Stimulated activated CD4-positive, alpha-beta T cell treated with anti-CD3 and anti-CD28 coated beads, Interleukin-4, amount 100 ng/mL, for 48 hours (primary cell): ENCODE measurements at places on chromosomes 12 and 14.

GRCh38 chr14:86088156-86088555, 558.2 kb downstream of the FLRT2 start:
- no peak for DNase-seq

DNA sequence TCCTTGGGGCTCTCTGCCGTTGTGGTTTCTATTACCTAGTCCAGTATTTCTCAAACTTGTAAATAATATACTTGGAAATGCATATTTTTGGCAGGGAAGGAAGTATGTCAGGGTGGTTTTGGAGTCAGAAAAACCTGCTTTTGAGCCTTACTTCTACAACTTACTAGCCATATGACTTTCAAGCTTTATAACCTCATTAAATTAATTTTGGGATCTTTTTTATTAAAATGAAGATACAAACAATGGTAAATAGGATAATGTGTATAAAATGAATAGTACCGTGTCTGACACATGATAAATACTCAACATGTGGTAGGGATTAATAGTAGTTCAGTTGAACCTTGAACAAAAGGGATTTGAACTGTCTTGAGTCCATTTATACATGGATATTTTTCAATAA, 406.3 kb downstream of the ATP23 start:
- no peak for DNase-seq

DNA sequence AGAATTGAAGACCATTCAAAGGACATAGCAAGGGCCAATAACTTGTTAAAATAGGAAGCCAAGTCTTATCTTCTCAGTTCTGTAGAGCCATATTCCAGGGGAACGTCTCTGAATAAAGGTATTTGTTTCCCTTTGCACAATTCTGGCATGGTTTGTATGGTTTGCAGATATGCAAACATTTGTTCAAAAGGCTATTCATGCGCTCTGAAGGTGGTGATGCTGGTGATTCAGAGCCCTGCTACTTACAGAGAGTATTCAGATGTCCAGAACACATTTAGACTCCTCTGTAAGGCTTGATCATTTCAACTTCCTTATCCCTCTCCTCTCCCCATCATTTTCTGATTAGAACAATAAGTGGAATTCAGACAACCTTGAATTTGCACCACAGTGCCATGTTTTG, 35.9 kb downstream of the SLC4A8 start:
- no peak for DNase-seq

DNA sequence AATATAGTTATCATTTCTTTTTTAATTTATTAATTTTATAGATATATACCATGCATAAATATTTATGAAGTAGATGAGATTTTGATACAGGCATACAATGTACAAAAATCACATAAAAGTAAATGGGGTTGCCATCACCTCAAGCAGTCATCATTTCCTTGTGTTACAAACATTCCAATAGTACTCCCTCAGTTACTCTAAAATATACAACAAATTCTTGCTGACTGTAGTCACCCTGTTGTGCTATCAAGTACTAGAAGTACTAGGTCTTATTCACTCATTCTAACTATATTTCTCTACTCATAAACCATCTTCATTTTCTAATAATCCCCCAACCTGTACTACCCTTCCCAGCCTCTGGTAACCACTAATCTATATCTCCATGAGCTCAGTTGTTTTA, 432.6 kb upstream of the SYT1 start:
- no peak for DNase-seq

DNA sequence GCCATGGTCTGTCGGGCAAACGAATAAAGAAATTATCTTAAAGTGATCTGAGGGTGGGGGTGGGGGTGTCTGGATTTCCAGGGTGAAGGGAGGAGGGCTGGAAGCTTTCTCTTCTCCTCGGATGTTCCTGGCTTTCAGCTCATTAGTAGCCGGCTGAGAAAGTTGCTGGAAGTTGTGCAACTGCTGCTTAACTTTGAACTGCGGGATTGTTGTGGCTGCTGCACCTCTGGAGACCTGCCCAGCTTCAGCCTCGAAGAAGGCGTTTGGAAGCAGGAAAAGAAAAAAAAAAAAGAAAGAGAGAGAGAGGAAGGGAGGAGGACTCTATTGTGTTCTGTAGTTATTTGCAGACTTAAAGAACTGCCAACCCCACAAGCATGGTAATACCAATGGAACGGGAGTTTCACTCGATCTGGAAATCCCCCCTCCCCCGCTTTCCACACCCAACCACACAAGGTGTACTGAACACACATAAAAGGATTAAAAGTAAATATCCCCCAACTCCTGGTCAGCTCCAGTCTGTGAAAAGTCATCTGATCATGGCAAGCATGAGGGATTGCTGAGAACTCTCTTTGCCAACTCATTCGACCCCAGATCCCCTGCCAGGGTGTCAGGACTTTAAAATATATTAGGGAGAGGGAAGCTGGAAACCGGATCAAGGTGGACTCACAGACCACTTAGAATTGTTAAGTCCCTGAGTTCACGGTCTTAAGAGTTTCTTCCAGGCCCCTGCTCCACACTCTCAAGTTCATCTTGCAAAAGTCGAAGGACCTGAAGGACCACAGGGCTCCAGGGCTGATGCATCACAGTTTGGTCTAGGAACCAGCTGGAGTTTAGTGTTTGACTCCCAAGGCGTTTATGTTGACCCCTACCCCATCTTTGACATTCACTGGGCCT, at the start of gene RASSF9:
TSS of gene RASSF9 (minus strand) at position 213 of the 894 bp plus-strand sequence. CDS start at position 5, 208 bp downstream.
- DNase-seq, result no peak

DNA sequence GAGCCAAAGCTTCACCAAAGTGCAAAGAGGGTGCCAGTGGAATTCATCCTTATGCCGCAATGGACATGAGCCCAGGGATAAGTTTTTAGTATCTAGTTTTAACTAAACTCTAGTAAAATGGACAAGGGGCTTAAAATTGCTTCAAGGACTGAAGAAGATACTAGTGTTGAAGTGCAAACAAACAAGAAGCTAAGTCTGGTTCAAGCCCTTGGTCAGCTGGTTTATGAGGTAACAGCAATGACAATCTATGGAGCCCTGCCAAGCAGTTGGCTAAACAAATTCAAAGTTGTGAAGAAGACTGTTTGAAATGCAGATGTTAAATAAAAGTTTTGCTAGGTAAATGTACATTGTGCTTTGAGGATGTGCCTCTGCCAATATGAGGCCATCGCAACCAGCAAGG, 209.4 kb downstream of the KTN1 start:
- DNase-seq, result no peak

- DNase-seq, result no peak
Measured at GRCh38 chr12:84117190-84117589, 795.4 kb downstream of the SLC6A15 start.

DNA sequence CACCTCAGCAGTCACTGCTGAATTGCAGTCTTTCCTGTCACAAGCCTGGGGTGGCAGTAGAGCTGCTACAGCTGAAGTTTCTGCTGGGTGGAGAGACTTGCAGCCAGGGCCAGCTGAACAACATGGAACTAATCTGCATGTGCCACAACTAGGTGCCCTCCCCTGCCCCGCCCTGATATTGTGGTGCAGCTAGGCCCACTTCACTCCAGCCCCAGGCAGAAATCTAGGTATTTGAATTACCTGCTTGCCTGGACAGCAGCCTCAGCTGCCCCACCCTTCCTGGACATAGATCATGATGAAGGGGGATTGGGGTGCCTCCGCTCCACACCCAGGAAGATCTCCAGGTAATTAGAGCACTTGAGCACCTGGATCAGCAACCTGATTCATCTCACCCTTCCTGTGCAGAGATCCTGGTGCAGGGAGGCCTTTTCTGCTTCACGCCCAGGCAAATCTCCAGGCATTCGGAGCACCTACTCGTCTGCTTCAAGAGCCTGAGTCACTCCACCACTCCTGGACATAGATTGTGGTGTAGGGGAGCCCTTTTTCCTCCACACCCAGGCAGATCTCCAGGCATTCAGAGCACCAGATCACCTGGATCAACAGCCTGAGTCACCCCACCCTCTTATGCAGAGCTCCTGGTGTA, 477.0 kb downstream of the SOX5 start:
- no peak for DNase-seq

DNA sequence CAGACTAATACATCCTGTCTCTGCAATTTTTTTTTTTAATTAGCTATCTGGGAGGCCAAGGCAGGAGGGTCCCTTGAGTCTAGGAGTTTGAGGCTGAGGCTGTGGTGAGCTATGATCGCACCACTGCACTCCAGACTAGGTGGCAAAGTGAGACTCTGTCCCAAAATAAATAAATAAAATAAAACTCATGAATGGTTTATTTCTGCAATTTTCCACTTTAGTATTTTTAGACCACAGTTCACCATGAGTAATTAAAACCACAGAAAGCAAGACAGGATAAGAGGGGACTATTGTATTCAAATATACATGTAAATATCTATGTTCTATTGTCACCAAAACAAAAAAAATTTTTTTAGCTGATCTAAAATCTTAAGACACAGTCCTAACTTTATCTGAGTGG, 17.8 kb downstream of the TAOK3 start:
- no peak for DNase-seq

GRCh38 chr12:53453953-53454640, 2.2 kb downstream of the PCBP2 start:
- DNase-seq, result no peak

DNA sequence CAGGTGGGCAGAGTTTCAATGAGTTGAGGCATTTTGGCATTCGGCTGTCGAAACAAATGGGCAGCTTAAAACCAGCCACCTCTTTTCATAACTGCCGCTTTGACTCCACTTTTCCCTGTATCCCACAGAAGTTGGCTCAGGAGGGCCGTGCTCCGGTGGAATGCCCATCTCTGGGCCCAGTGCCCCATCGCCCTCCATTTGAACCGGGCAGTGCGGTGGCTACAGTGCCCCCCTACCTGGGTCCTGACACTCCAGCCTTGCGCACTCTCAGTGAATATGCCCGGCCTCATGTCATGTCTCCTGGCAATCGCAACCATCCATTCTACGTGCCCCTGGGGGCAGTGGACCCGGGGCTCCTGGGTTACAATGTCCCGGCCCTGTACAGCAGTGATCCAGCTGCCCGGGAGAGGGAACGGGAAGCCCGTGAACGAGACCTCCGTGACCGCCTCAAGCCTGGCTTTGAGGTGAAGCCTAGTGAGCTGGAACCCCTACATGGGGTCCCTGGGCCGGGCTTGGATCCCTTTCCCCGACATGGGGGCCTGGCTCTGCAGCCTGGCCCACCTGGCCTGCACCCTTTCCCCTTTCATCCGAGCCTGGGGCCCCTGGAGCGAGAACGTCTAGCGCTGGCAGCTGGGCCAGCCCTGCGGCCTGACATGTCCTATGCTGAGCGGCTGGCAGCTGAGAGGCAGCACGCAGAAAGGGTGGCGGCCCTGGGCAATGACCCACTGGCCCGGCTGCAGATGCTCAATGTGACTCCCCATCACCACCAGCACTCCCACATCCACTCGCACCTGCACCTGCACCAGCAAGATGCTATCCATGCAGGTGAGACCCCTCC, 5.0 kb upstream of the RNU7-1 start:
- no peak for DNase-seq

GRCh38 chr14:36805131-36805559, 143.5 kb downstream of the PAX9 start:
- DNase-seq, result no peak

GRCh38 chr12:67327466-67327865, 58.3 kb downstream of the CAND1 start:
- DNase-seq, result no peak

- DNase-seq, result no peak
Measured at GRCh38 chr12:132950844-132951535, 5.1 kb downstream of the ZNF605 start.

GRCh38 chr12:130524759-130525158, 187.1 kb downstream of the PIWIL1 start:
- no peak for DNase-seq

GRCh38 chr12:104423273-104423672, 33.5 kb upstream of the CHST11 start:
- no peak for DNase-seq

DNA sequence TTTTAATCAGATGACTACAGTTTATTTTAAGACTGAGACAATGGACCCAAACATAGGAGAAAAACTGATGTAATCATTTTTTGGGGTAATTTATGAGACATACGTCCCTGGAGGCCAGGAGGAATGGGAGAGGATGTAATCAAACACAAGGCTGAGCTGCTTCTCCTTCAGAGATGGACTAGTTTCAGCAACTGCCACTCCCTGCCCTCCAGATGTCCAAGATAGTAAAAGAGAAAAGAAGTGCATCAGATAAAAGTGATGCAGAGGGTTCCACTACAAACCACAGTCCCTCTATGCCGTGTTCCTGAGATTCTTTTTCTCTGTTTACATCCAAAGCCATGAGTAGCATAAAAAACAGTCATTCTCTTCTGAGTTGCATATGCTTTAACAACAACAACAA, 101.1 kb downstream of the DACT1 start:
- no peak for DNase-seq

DNA sequence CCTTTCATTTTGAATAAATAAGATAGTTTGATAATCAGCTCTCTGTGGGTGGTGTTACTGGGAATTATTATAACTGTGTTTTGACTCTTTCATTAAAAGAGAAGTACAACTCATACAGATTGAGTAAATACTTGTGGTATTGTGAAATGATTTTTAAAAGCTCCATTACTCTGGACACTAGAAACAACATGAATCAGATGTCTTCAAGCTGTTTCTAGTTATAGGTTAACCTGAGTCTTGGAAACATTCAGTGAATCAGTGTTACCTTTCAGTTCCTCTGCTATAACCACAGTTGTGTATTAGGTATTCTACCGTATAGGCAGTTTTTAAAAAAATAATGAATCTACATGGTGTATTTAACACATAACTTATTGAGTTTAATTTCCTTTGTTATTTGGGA, 128.4 kb upstream of the SSTR1 start:
- DNase-seq, result no peak

- no peak for DNase-seq
Measured at GRCh38 chr14:101233391-101233790, 327.9 kb upstream of the DIO3 start.

- DNase-seq, result no peak
Measured at GRCh38 chr12:52066346-52067080, 3.3 kb upstream of the ATG101 start.

- no peak for DNase-seq
Measured at GRCh38 chr14:55756078-55756477, 176.1 kb downstream of the KTN1 start.

DNA sequence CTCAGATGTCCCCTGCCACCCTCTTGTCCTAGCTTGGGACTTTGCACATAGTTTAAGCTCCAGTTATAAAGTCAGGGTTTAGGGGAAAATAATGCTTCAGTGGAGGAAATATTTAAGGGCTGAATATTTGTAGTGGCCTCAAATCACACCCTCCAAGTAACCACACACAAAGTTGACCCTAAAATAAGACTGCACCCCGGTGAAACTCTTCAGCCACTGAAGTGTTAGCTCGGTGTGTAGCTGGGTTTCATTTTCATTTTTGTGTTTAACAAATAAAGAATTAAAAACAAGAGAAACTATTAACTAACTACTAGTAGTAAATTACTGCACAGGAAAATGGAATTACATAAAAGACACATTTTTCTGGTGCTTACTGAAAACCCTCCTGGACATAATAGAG, 14.8 kb upstream of the BCL11B start:
- DNase-seq, result no peak

GRCh38 chr12:116950628-116951325, 40.0 kb downstream of the FBXW8 start:
- no peak for DNase-seq

DNA sequence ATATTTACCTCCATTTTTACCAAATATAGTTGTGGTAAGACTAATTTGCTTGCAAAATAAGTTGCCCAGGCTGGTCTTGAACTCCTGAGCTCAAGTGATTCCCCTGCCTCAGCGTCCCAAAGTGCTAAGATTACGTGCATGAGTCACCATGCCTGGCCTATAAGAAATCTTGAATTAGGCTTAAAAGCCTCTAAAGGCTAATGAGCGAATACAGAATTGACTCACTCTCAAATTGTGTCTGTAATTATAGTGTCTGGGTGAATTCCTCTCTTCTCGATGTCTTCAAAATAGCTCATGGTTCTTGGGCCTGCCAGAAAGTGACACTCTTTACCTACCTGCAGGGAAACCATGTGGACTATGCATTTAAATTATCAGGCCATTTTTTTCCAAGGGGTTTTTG, 403.5 kb downstream of the SLC16A7 start:
- no peak for DNase-seq
